ENCODE measurements at places on chromosomes 1 and 21. TPM values are rescaled to one million over a fixed set of nuclear protein-coding genes. Genes with fewer than 3 reads are reported as not detected.

GRCh38 chr21:46063734-46064680 is 33.9 kb upstream of the COL6A2 start:
- DNase-seq = no peak

- DNase-seq = peak; percentile 67
Observed at GRCh38 chr1:56456435-56457101, 122.8 kb downstream of the PLPP3 start.

GRCh38 chr1:207922554-207922953 is 11.6 kb upstream of the CD34 start:
- no peak for DNase-seq

The CCDC185 gene
- 0.06 TPM for total RNA-seq

GRCh38 chr1:44326821-44327465 is 28.1 kb downstream of the ERI3 start:
- no peak for DNase-seq

DNA sequence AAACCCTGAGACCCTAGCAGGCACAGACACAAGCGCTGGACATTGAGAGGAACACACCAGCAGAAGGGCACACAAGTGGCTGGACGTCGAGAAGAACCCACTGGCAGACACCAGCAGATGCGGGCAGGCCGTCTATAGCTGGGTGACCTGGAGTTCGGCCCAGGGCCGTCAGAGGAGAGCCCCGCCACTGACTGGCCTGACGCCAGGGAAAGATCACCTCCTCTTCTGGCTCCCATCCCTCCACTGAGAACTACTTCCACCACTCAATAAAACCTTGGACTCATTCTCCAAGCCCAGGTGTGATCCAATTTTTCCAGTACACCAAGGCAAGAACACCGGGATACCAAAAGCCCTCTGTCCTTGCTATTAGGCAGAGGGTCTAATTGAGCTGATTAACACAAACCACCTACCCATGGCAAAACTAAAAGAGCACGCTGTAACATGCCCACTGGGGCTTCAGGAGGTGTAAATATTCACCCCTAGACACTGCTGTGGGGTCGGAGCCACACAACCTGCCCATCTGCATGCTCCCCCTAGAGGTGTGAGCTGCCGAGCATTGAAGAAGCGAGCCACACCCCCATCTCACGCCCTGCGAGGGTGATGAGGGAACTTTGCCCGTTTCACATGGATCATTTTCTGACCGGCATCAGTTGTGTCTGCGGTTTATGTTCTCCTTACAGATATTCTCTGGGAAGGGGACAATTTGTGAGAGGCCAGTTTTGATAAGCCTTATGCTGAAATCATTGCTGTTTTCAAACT is 104.8 kb downstream of the HLX start:
- DNase-seq = peak; percentile 22

GRCh38 chr1:154911691-154912550 is 24.6 kb downstream of the PMVK start:
- no peak for DNase-seq

DNA sequence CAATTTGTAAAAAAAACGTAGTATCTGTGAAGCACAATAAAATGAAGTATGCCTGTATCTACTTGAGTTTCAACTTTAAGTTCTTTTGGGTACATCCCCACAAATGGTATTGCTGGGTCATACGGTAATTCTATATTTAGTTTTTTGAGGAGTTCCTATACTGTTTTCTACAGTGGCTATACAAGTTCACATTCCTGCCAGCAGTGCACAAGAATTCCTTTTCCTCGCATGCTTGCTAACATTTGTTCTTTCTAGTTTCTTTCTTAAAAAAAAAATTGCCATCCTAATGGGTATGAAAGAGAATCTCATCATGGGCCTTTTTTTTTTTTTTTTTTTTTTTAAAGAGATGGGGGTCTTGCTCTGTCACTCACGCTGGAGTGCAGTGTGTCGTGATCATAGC is 41.9 kb downstream of the UCK2 start:
- no peak for DNase-seq

DNA sequence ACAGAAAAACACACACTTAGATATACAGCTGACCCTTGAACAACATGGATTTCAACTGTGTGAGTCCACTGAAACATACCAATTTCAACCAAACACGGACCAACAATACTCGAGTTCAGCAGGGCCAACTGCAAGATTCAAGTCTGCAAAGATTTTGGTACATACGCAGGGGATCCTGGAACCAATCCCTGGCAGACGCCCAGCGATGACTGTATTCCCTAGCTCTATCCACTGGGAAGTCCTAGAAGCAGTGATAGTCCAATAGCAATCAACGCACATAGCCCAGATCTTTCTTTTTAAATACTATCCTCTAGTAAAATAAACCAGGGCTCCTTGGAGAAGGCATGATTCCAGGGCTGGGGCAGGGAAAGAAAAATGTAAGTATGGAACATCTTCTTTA is 9.0 kb downstream of the DDX59 start:
- no peak for DNase-seq

- DNase-seq = no peak
Observed at GRCh38 chr1:74468982-74469603, 43.3 kb downstream of the LRRC53 start.

GRCh38 chr1:198934901-198935305 is 296.1 kb downstream of the PTPRC start:
- DNase-seq = peak; percentile 63

- no peak for DNase-seq
Observed at GRCh38 chr1:228727681-228728171, 7.6 kb upstream of the RHOU start.

Data from Daoy (cell line).